C1 segment of cervical spinal cord (tissue), 14 donors: ENCODE measurements at places on chromosomes 2 and 18.
A peak's percentile ranks its signal among the peaks of the same experiment; 100 is the strongest.

GRCh38 chr2:105114551-105114950 lies 76.7 kb downstream of the MRPS9 start:
- DNase-seq = no peak

DNA sequence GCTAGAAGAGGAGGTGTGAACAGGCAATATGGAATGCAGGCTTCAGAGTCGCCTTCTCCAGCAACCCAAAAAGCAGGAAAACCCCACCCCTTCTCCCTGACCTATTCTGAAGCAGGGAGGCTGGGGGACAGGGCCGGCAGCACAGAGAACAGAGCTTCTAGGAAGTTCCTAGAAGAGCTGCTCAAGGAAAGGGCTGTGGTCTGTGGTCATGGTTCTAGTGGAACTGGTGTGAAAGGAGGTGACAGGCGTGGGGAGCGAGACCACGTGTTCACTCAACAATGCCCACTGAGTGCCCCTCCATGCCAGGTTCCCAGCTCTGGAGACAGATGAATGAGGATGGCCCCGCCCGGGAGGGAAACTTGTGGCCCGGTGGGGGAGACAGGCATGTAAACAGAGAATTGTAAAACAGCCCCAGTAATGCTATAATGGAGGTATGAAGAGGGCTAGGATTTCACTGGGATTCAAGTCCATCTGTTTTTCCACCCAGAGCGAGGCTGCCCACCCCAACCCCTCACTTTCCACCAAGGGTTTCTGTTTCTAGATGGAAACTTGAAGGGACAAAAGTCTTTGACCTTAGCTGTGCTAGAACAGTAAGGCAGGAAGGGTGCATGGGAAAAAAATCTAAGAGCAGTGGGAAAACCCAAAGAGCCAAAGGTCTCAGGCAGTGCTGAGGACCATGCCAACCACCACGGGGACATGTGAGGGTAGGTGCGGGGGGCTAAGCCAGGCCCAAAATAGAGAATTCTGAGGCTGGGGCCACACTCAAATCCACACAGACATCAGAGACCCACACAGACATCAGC lies 71.8 kb downstream of the TNS1 start:
- no peak for DNase-seq

GRCh38 chr2:200373973-200374416 lies 67.5 kb downstream of the SPATS2L start:
- DNase-seq = no peak

GRCh38 chr2:95076705-95077529 lies 44.7 kb downstream of the MRPS5 start:
- no peak for DNase-seq

DNA sequence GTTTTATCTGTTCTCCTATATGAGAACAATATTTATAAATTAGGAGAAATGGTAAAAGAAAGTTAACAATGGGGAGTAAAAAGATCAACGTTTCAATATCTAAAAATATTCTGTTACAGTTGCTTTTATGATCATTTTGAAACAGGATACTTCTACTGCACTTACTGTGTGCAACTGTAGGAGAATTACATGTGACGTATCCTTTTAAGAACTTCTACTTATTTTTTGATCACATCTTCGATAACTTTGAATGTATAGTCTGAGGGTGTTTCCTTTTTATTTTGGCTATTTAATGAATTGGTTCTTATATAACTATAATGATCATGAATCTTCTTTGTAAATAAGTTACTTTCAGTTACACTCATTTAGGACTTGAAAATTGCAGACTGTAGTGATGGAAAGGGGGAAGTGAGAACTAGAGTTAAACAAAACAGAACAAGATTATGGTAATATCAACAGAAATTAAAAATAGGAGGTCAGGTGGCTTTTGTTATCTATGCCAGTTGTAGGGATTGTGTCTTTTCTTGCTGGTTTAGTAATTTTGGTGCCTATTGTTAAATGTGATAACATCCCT lies 109.9 kb downstream of the MSTN start:
- no peak for DNase-seq

GRCh38 chr2:23478087-23478932 lies 93.3 kb downstream of the KLHL29 start:
- DNase-seq = no peak

DNA sequence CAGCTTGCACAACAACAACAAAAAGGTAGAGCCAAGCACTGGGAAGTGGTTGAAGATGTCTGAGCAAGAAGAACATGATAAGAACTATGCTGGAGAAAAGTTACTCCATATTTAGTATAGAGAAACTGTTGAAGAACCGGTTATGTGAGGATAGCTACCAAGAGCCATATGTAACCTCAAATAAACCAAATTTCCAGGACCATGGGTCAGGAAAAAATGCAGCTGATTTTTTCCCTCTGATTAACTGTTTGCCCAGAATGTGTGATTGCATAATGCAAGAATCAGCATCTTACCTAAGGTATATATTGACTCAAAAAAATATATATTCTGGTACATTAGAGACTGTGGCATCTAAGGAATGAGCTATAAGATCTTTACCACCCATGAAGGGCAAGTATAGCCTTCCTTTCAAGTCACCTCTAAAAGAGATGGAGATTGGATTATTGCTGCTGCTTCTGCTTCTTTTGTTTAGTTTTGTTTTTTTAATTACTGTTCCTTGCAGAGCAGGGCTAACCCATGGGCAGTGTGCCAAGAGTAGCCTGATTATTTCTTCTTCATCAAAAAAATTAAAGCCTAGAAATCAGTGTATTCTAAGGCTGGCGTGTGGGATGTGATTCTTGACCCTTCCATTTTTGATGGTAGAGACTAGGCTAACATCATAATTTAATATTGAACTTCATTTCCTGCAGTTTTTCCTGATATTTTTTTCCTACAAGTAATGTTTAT lies 76.9 kb upstream of the MAP3K20 start:
- no peak for DNase-seq

- DNase-seq = no peak
Measured at GRCh38 chr2:234313558-234313957, 183.3 kb downstream of the ARL4C start.

- no peak for DNase-seq
Measured at GRCh38 chr18:69843015-69843414, 104.7 kb downstream of the CD226 start.

DNA sequence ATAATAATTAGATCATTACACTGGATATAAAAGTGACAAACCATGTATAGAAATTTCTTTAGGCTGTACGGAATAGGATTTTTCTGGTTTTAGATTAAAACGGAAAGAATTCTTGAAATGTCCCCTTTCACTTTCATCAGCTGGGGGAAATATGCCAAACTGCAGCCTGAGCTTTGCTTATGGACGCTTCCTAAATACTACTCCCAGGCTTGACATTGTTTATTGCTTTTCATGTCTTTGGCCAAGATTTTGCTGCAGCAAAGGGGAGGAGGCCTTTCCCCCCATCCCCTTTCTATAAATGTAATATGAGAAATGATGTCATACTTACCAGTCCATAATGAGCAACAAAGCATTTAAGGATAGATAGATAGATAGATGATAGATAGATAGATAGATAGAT lies 158.4 kb downstream of the MAP2 start:
- DNase-seq = no peak

DNA sequence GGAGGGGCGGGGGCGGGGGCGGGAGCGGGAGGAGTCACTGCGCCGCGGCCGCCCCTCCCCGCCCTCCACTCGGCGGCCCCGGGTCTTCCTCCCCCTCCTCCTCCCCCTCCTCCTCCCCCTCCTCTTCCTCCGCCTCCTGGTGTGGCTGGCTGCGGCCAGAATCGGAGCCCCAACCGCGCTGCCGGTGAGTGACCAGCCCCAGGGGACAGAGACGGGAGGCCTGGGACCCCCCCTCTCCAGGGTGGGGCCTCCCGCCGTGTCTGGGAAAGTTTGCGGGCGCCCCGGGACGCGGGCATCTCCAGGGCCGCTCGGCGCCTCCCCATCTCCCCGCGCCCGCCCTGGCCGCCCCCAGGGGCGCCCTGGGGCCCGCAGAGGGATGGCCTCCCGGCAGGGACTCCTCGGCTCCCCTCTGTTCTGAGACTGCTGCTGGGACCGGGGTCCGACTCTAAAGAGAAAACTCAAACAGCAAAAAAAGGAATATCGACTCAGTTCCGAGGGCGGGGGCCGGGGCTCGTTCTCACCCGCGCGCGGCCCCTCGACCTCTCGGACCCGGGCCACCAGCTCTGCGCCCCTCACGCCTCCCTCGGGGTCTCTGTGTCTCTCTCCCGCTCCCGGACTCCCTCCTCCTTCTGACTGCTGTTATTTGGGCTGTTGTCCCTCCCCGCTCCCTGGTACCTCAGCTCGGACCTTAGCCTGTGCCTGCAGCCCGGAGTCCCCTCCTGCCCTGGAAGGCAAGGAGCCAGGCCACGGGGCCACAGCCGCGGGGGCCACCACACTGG lies at the start of gene STON1:
TSS of gene STON1 (plus strand) at position 122 of the 779 bp plus-strand sequence. CDS start 50,480 bp downstream, outside the sequence.
- peak; percentile 4 for DNase-seq

GRCh38 chr2:122210898-122211856 lies 455.7 kb downstream of the TSN start:
- DNase-seq = no peak

DNA sequence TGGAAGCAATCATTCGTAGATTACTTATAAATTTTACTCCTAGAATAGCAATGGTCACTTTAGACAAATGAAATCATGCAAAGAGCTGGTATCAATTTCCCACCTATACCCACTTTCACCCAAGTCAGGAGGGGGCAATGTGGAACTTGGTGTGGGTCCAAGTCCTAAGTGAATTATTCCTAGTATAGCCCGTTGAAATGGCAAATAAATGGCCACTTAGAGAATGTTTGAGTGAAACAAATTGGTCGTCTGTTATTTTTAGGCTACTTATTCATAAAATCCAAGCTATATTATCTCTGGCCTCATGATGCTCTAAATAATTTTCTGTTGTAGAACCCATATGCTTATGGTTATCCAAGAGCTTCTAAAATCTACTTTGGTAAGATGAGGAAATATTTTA lies 98.1 kb downstream of the MYO3B start:
- DNase-seq = no peak

- DNase-seq = no peak
Measured at GRCh38 chr18:22168360-22168921, 948 bp upstream of the GATA6 start.

DNA sequence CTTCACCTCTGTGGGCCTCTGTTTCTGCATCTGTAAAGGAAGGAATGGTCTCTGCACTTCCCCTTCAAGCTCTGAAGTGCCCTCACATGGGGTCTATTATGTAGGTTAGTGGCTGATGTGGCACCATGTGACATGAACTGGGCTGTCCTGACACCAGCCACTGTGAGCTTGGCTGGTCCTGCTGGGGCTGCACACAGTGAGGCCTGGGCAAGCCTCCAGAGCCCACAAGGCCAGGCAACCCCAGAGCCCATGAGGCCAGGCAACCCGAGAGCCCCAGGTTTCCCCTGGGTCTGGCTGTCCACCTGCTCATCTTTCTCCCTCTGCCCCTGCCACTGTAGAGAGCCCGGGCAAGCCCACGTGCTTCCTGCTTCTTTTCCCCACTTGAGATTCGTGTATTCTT lies 150.1 kb upstream of the SMAD2 start:
- DNase-seq = peak; percentile 24

DNA sequence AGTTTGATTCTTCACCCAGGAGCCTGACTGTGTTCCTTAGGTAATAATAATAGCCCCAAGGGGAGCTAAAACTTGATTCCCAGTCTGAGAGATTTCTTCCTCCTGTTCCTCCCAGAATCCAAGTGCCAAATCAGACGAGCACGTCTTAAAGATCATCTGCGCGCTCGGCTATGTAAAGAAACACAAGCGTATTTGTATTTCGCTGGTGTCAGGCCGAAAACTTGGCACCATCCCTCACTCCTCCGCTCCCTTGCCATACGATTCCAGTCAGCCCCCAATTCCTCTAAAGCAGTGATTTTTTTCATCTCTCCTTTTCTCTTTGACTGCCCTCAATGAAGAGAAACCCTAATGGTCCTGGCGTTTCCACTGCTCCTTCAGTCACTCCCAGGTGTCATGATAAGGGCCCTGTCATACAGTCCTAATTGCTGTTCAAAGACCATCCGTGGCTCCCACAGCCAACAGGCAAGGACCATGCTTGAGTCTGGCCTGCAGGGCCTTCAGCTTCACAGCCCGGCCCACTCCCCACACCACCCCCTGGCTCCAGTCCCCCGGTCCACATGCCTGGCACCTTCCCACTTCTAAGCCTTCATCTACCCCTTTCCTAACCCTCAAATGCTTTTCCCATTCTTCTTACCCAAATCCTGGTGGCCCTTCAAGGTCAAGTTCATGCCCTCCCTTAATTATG lies 130.8 kb upstream of the ID2 start:
- no peak for DNase-seq

GRCh38 chr2:28054916-28055315 lies 164.4 kb downstream of the BABAM2 start:
- DNase-seq = no peak

DNA sequence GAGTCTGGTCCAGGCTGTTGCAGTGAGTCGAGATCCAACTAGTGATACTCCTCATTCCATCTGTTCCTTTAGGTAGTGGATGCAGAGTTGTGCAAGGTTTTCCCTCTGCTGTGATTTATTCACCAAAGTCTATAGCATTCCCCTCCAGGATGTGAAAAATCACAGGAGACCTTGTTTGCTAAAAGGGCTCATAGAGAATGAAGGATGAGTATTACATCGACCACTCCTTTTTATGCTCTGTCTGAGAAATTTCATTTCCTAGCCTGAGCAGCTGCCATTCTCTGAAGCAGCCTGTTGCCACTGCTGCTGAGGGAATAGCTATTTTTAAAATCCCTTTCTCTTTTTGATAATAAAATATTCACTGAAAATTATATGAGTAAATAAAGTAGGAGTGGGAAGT lies 134.1 kb upstream of the LRRTM1 start:
- DNase-seq = no peak

GRCh38 chr2:225171350-225171749 lies 129.1 kb upstream of the DOCK10 start:
- DNase-seq = no peak

- no peak for DNase-seq
Measured at GRCh38 chr2:113291191-113291590, 12.5 kb upstream of the PAX8 start.

DNA sequence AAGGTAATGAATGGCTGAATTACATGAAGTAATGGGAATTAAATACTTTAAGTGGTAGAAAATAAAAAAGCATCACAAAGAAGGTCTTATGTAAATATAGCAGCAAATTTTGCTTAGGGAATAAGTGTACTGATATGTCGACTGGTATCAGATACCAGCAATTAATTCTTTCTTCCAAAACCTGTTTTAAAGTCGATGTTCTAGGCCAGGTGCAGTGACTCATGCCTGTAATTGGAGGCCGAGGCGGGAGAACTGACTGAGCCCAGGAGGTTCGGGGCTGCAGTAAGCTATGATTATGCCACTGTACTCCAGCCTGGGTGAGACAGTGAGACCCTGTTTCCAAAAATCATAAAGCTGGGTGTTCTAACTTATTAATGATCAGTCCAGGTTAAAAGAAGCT lies 30.3 kb downstream of the SP3 start:
- no peak for DNase-seq
